ENCODE measurements at places on chromosomes 2 and 18. TPM values are rescaled to one million over a fixed set of nuclear protein-coding genes. Genes with fewer than 3 reads are reported as not detected.

LDAH gene
- total RNA-seq, result 17.3 TPM

- no peak for DNase-seq
Observed at GRCh38 chr2:175176624-175177023, 4.9 kb downstream of the ATP5MC3 start.

GRCh38 chr18:66566616-66567015, 37.3 kb downstream of the CDH19 start:
- DNase-seq, result no peak

DNA sequence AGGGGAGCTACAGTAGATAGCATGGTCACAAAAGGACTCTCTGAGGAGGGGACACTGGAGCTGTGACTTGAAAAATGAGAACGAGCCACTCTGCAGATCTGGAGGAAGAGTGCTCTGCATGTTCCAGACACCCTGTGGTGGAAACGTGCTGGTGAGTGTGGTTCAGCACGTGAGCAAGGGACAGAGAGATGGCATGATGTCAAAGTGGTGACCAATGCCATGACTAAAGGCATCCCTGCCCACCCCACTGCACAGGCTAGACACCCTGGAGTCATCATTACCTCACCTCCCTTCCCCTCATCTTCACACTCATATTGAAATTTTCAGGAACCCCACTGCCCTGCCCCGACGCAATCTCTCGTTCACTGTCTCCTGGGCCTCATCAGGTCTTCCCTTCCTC, 56.5 kb downstream of the SLC4A5 start:
- DNase-seq, result no peak

CRYGD gene
- total RNA-seq, result not detected

PDE11A gene
- total RNA-seq, result 14.9 TPM

PLA2R1 gene
- 10.5 TPM for total RNA-seq

SCN2A gene
- 0.87 TPM for total RNA-seq

CPO gene
- total RNA-seq, result not detected

DNA sequence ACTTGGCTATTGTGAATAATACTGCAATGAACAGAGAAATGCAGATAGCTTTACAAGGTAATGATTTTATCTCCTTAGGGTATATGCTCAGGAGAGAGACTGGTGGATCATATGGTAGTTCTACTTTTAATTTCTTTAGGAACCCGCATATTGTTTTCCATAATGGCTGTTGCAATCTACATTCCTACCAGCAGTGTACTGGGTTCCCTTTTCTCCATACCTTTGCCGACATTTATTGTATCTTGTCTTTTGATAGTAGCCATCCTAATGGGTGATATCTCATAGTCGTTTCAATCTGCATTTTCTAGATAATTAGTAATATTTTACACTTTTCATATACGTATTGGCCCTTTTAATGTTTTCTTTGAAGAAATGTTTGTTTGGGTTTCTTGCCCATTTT, 702.9 kb upstream of the ACVR2A start:
- no peak for DNase-seq

ETAA1 gene
- 14.6 TPM for total RNA-seq

VWC2L gene
- not detected for total RNA-seq

IL36RN gene
- not detected for total RNA-seq

DNA sequence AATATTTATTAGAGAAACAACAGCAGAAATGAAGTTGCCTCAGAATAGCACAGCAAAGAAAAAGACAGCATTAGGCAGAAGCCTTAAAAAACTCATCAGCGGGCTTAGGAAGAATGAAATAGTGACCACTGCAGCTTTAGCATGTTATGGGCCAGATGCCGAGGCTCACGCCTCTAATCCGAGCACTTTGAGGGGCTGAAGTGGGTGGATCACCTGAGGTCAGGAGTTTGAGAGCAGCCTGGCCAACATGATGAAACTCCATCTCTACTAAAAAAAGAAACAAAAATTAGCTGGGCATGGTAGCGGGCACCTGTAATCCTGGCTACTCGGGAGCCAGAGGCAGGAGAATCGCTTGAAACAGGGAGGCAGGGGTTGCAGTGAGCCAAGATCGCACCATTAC, 32.4 kb downstream of the AP1S3 start:
- DNase-seq, result no peak

ADAM23 gene
- 1.3 TPM for total RNA-seq

GRCh38 chr18:78634061-78634696, 345.4 kb upstream of the SALL3 start:
- DNase-seq, result no peak

DNA sequence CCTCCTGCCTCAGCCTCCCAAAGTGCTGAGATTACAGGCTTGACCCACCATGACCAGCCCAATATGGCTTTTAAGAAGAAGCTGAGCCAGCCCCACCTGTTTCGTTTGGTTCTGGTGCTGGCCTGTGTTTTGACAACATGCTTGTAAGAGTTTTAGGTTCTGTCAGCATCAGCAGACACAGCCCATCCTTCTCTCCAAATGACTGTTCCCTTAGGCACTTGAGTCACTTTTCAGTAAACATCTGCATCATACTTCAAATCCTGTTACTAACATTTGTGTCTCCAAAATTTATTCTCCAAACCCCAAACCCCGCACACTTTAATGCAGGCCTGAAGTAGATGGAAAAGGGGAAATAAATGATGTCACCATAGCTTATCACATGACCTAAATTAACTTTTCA, 1118.5 kb downstream of the TSN start:
- no peak for DNase-seq

TMEM17 gene
- 4.0 TPM for total RNA-seq

DNA sequence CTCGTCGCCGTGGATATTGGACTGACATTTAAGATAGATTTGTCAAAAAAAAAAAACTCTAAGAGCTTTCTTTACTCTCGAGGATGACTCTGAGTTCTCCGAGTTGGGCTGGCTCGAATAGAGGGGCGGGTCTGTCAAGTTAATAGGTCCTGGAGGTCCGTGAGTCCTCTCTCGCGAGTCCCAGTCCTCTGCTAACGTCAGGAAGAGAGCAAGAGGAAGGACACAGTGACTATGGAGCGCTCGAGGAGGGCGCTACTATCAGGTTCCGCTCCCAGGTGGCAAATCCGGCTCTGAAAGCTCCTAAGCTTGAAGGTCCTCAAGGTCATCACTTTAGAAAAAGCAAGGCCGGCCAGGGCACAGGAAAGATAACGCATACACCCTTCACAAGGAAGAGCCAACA, 404 bp upstream of the AKAIN1 start:
- DNase-seq, result no peak

RESP18 gene
- total RNA-seq, result not detected

SCYGR6 gene
- total RNA-seq, result not detected

IL1RL1 gene
- 3.4 TPM for total RNA-seq

- DNase-seq, result no peak
Observed at GRCh38 chr18:23300231-23300805, 152.8 kb upstream of the RIOK3 start.

- DNase-seq, result no peak
Observed at GRCh38 chr2:148813603-148814065, 61.4 kb upstream of the KIF5C start.

- DNase-seq, result no peak
Observed at GRCh38 chr18:25136416-25137196, 215.4 kb downstream of the ZNF521 start.

CCL20 gene
- total RNA-seq, result 1.6 TPM

- no peak for DNase-seq
Observed at GRCh38 chr18:49754866-49755265, 58.5 kb downstream of the ACAA2 start.

- DNase-seq, result no peak
Observed at GRCh38 chr2:211982162-211982561, 556.4 kb downstream of the ERBB4 start.

Measured in prostate gland (tissue), 2 donors.